ENCODE measurements at places on chromosomes 1 and 21.

- no peak for DNase-seq
These were observed 45.5 kb downstream of the UTP25 start for GRCh38 chr1:209873067-209873799.

DNA sequence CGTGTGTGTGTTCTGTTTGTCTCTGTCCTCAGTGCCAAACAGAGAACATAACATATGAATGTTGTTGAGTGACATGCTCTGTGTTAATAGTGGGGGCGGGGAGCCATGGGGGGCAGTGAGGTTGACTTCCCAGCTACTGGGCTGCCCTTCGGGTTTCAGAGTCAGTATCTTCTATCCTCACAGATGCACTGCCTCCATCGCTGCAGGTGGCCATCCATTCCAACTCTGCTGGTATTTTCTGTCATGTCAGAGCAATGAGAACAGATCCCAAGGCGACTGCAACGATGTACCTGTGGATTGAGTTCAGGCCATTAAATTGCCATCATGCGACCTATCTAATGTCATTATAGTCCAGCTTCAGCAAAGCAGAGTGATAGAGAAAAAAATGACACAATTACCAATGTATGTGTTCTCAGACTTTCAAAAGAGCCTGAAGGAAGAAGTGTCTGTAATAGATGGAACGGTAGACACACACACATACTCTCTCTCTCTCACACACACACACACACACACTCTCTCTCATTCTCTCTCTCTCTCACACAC lies 418.5 kb downstream of the RWDD3 start:
- DNase-seq = no peak

GRCh38 chr1:226823643-226824042 lies 46.8 kb upstream of the PSEN2 start:
- no peak for DNase-seq

DNA sequence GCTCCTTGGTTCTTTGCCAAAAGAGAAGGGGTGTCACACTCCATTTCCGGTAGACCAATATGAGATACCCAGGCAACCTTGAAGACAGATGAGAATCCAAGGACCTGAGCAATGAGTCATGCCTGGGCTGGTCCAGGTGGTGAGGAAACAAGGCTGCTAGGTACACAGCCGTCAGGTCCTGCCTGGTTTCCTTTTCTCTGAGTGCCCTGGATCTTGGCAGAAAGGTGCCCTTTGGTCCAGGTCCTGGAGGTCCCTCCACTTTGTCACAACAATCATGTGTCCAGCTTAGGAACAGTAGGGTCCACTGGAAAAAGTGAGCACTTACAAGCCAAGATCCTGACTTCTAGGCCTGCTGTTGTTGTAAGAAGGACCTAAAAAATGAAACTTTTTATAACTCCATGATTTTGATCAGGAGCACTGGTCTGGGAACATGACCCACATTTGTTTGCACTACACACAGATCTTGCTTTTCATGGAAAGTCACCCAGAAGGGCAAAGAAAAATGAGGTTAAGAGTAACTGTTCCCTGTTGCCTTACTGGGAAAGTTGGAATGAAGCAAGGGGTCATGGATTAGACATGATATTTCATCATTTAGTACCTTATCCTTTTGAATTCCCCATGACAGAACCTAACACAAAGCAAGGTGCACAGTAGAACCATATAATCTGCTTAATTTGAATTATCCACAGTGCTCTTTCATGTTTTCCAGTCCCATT lies 94.7 kb downstream of the PAPPA2 start:
- DNase-seq = no peak

- no peak for DNase-seq
These were observed 14.1 kb upstream of the TMEM240 start for GRCh38 chr1:1554550-1554925.

- DNase-seq = no peak
These were observed 90.2 kb downstream of the ATP5PO start for GRCh38 chr21:33825419-33825818.

DNA sequence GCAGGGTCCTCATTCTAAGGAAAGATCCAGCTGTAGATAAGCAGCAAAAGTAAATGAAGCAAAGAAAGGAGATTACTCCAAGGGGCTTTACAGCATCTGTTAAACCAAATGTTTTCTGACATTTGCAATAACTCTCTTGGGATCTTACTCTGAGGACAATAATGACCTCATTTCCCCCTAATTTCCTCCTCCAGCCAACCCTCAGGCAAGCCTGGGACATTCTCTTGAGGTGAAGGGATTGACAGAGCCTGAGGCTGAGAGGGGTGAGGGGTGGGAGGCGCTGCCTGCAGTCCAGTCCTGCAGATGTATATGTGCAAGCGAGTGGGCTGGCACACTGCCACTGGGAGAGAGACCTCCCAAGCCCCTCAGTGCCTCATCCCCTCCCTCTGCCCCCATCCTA lies 40.5 kb upstream of the NEK2 start:
- no peak for DNase-seq
